ENCODE measurements at places on chromosomes 12 and 14.

- peak; percentile 6 for DNase-seq
Measured at GRCh38 chr12:109385339-109386058, 37.8 kb downstream of the MYO1H start.

GRCh38 chr14:47763188-47763854, 87.9 kb upstream of the MDGA2 start:
- no peak for DNase-seq

DNA sequence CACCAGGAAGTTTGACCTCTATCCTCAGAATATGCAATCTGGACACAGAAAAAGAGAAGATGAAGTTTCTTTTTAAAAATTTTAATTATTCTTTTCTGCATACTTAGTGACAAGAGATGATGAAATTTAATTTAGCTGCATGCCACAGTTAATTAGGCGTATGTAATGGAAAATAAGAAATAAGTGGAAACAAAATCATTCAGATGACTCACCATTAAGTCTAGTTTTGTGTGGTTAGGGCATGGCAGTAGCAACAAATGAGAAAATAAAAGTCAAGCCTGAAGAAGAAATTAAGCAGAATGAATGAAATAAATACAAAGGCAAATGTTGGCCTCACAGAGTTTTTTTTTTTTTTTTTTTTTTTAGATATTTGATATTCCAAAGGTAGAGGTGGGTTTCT, 30.9 kb upstream of the KLRD1 start:
- no peak for DNase-seq

- DNase-seq = no peak
Measured at GRCh38 chr12:92331383-92331782, 185.7 kb upstream of the BTG1 start.

DNA sequence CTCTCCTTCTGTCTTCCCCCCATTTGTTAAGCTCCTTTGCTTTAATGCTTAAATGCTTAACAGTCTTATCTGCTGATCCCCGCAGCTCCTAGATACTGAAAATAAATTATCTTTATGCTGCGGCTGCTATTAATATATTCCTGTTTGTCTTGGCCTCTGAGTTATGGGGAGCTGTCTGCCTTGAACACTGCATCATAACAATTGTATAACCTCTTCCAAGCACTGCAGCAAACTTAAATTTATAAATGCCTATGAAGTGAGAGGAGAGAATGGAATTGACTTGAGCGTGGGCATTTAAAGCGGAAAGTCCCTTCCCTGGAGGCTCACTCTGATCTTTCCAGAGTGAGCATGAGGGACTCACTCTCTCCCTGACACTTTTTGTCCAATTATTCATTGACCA, 23.1 kb upstream of the DCP1B start:
- no peak for DNase-seq

- no peak for DNase-seq
Measured at GRCh38 chr14:87409393-87409792, 583.6 kb downstream of the GALC start.

DNA sequence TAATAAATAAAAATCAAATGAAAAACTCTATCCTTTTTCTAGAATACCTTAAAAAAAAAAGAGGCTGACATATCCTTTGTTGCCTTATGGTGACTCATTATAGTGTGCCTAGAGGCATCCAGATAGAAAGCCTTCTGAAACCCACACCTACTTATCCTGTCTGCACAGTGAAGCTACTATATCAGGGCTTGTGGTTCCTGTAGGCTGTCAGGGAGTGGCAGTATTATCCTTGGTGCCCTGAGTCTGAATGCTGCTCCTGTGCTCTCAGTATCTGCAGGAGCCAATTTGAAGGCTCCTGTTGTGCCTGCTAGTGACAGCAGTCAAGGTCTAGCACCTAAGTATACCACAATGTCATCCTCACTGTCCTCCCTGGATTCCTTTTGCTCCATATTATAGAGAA, 168.4 kb upstream of the AVPR1A start:
- no peak for DNase-seq

- DNase-seq = no peak
Measured at GRCh38 chr12:50960130-50960529, 7.8 kb downstream of the HIGD1C start.
